ENCODE measurements at places on chromosomes 11 and 22. TPM values are rescaled to one million over a fixed set of nuclear protein-coding genes. Genes with fewer than 3 reads are reported as not detected.

DNA sequence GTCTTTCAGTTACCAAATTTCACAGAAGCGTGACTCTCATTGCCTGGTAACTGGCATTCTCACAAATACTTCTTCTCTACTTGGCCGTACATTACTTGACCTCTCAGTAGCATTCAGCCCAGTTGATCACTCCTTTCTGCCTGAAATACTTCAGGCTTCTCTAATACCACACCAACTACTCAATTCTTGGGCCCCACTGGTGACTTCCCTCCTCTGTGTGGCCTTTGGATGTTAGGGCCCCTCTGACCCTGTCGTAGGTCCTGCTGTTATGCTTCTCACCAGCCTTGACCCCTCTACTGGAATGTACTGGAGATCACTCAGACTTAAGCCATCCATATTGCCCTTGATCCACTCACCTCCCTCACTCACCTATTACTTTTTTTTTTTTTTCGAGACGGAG lies 2.2 kb upstream of the EFCAB6 start:
- H3K4me1 ChIP-seq: no peaks in the 10 kb centered on the region
- no peaks in the 10 kb centered on the region for H3K27me3 ChIP-seq
- H3K36me3 ChIP-seq: no peaks in the 10 kb centered on the region
- no peak overlapping the region for H3K27ac ChIP-seq
- H3K4me3 ChIP-seq: no peak overlapping the region

GRCh38 chr11:47106798-47107411 lies 69.8 kb downstream of the ARFGAP2 start:
- no peak overlapping the region for H3K27ac ChIP-seq
- H3K27me3 ChIP-seq: no peaks in the 10 kb centered on the region
- no peak overlapping the region for H3K4me3 ChIP-seq
- H3K4me1 ChIP-seq: no peaks in the 10 kb centered on the region
- no peak for DNase-seq

- no peaks in the 10 kb centered on the region for H3K36me3 ChIP-seq
- no peak for DNase-seq
- no peaks in the 10 kb centered on the region for H3K27me3 ChIP-seq
- H3K4me3 ChIP-seq: no peak overlapping the region
- no peak overlapping the region for H3K27ac ChIP-seq
Observed at GRCh38 chr11:59767225-59767611, 12.0 kb downstream of the STX3 start.

DNA sequence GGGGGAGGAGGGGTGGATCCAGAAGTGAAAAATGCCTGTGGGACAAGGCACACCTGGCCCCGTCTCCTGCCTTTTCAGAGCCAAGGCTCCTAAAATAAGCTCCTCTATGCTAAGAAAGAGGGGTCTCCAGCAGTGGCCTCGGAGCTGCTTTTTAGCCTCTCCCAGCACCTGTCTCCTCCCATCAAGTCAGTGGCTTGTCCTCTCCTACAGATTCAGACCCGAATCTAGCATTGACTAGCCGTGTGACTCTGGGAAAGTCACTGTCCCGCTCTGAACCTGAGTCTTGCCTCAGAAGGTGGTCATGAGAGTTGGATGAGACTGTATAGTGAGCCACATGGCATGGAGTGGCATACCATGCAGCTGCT lies 90.8 kb upstream of the THY1 start:
- no peaks in the 10 kb centered on the region for H3K4me1 ChIP-seq
- no peak overlapping the region for H3K4me3 ChIP-seq
- no peaks in the 10 kb centered on the region for H3K27me3 ChIP-seq

GRCh38 chr11:17385926-17386325 lies 2.5 kb downstream of the KCNJ11 start:
- DNase-seq: no peak
- no peaks in the 10 kb centered on the region for H3K4me1 ChIP-seq
- no peaks in the 10 kb centered on the region for H3K27me3 ChIP-seq

DNA sequence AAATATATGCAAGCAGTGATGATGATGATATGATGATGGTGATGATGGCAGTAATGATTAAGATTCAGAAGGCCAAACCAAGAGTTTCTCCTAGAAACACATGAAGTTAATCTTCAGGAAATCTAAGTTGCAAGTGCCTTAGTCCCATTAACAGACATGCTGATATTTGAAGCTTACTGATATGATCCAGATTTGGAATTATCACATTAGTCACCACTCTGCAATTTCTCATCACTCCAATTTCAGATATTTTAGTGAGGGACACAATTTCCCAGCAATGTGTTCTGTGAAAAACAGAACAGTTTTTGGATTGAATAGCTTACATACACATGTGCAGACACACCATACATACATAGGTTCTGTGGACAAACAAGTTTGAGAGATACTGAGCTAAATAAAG lies 411.4 kb upstream of the FAT3 start:
- no peak overlapping the region for H3K27ac ChIP-seq
- H3K27me3 ChIP-seq: no peaks in the 10 kb centered on the region
- no peak overlapping the region for H3K4me3 ChIP-seq
- H3K4me1 ChIP-seq: no peaks in the 10 kb centered on the region

DNA sequence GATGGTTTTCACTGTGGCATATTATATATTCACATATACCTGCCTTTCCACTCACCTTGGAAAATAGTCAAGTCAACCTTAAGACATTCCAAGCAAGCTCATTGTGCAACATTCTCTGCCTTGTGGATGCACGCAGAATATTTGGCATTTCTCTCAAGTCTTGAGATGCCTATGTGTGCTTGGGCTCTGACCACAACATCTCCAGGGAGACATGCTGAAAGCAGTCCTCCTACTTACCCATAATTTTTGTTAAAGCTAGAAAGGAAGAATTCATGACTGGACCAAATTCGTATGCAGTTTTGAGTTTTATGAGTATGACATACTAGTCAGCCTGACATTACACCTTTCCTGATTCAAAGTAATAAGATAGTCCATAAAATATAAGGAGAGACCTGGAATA lies 684.0 kb downstream of the OPCML start:
- no peaks in the 10 kb centered on the region for H3K27me3 ChIP-seq
- no peaks in the 10 kb centered on the region for H3K36me3 ChIP-seq
- no peak for DNase-seq
- no peaks in the 10 kb centered on the region for H3K4me1 ChIP-seq
- no peak overlapping the region for H3K4me3 ChIP-seq

DNA sequence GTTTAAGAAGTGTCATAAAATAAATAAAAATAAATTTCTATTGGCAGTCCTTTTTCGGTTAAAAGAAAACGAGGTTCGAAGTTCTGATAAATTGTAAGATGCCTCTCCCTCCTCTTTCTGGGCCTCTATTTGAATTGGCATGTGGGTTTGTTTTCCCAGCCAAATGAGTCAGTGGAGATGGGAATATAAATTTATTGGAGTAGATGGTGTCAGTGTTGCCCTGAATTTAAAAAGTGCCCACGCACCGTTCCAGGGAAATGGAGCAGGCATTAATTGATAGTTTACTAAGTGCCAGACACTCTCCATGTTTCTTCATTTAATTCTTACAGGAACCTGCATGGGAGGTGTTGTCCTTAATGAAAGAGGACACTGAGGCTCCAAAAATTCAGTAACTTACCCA lies 119.2 kb downstream of the FEZ1 start:
- no peak overlapping the region for H3K4me3 ChIP-seq
- DNase-seq: no peak
- H3K4me1 ChIP-seq: no peaks in the 10 kb centered on the region

DNA sequence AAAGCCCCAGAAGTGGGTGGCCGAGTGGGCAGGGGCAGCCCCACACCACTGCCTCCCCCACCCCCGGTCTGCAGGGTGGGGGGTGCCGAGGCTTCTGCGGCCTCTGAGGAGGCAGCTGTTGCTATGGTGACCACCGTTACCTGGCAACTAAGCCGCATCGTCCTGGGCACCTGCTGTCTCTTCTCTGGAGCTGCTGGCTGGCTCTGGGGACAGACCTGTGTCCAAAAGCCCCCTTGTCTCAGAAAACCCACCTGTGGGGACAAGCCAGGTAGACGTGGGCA lies 79.9 kb upstream of the PRR5 start:
- no peak overlapping the region for H3K4me3 ChIP-seq
- H3K27me3 ChIP-seq: peaks cover 5% of the 10 kb centered on the region
- H3K36me3 ChIP-seq: no peaks in the 10 kb centered on the region
- H3K4me1 ChIP-seq: peaks cover 6% of the 10 kb centered on the region
- H3K27ac ChIP-seq: no peak overlapping the region
- DNase-seq: no peak

The CCDC157 gene
- 6.8 TPM for total RNA-seq

The CASP5 gene
- total RNA-seq: not detected

The MISFA gene
- not detected for total RNA-seq

The PSMA1 gene
- 213 TPM for total RNA-seq

The IMMP1L gene
- total RNA-seq: 27.6 TPM
